ENCODE measurements at places on chromosomes 2 and 18.

DNA sequence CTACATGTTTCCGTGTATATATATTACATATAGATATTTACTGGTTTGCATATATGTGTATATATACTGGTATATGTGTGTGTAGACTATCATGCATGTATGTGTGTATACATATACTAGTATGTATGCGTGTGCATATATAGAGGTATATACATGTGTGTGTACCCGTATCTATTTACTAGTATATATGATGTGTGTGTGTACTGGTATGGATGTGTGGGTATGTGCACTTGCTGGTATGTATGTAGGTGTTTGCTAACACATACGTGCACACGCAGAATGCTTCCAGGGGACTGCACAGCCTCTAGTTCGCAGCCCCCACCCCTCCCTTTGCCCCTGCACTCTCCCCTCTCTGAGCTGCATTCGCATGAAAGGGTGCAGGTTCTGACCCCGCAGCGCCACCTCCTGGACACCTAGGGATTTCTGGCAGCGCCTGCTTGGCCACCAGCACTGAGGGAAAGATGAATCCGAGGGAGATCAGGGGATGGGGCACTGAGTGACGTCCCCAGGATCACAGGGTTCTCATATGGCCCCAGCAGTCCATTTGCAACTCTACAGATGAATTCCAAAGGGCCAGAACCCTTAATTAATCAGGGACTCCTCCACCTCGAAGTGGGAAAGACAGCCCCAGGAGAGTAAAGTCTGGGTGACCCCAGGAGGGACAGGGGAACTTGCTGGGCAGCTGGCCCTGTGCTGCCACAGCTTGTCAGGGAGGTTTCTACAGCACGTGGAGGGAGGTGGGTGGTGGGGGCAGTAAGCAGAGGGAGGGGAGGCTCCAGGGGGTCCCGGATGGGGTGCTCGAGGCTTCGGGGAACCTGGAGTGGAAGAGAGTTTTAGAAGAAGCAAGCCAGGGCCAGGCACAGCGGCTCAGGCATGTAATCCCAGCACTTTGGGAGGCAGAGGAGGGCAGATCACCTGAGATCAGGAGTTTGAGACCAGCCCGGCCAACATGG, 66.8 kb upstream of the ASAP2 start:
- peak; percentile 57 for DNase-seq

DNA sequence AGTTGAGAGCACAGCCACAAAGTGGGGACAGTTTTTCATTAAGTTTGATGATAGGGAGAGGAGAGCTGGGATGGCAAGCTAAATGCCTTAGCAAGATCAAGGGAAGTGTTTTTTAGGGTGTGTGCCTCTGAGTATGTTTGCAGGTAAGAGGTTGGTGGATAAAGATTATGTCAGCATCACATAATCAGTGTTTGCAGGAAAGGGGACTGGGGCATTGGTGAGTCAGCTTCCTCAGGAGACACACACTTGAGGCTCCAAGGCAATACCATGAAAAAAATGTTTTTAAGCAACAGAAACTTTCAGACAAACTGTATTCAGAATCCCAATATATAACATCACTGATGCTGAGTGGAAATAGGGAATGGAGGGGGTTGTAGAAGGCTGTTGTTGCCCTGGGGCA, 25.4 kb upstream of the DTNB start:
- no peak for DNase-seq

DNA sequence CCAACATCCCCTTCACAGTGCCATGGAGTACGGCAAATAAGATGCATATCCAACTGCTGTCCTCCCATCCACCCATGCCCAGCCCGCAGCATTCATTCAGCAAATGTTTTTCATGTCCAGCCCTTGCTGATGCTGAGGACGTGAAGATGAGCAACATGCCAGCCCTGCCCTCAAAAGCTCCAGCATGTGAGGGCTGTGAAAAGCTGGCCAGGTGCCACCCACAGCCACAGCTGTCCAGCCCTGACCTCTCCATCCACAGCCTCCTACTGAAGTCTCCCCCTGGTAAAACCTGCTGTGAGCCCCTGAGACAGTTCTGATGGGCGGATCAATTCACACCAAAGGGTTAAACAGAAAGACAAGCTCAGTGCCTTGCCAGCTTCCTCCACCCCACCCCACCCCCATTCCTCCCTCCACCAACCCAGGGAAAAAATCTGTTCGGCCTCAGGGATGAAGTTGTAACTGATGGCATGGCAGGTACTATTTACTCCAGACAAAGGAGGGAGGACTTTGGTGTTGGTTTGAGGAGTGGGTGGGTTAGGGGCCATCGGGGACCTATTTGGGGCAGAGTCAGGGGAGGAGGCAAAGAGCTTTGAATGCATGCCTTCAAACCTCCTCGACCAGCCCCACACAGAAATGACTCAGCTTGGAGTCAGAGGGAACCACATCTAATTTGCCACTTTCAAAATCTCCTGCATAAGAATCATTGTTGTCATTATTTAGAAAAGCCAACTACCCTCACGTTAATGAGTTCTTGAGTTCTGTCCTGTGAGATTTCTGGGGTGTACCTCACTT, 4.3 kb downstream of the ZBTB7C start:
- DNase-seq, result no peak

DNA sequence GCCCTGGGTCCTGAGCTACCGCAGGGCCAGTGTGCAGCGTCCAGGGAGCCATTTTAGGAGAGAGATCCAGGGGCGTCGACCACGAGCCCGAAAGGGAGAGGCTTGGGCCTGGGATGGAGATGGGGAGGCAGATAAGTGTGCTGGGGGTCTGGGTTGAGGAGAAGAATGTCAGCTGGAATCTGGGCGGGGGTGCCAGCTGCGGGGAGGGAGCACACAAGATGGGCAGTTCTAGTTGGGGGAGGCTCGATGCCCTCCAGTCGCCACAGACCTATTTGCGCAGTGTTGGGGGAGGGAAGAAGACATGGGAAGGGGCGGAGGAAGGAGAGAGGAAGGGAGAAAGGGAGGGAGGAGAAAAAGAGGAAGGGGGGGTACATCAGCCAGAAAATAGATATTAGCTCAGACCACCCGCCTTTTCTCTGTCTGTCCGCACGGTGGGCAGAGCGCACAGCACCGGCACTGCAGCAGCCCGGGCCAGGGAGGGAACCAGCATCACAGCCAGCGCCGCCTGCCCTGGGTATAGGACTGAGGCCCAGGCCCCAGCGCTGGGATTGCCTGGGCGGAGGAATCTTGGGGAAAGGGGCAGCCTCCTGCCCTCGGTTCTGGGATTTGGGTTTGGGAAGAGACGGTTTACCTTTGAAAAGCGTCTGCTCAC, 1.9 kb upstream of the HOXD11 start:
- no peak for DNase-seq

DNA sequence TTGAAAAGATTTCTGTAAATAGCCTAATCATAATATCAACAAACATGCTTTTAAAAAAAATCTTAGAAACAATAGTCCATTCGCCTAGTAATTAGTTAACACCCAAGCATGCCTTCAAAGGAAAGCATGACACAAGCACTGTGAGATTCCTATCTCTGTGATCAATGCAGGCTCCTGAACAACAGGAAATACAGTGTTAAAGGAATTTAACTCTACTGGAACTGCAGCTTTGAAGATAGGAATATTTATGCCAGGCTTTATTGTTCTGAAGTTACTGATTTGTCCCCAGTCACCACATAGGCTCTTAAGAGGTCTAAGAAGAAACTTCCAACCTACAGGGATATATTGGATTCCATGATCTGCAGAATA, 15.4 kb upstream of the FAM124B start:
- DNase-seq, result no peak

- no peak for DNase-seq
These were observed 550 bp upstream of the MALL start for GRCh38 chr2:110116033-110116710.

DNA sequence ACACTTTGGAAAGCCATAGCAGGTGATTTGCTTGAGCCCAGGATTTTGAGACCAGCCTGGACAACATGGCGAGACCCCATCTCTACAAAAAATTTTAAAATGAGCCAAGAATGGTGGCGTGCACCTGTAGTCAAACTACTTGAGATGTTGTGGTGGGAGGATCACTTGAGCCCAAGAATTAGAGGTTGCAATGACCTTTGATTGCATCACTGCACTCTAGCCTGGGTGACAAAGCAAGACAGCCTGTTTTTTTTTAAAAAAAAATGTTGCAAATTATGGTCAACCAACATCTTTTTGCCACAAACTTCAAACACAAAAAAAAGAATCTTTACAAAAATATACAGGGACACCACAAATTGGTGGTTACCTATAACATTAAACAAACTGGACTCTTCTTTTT, 40.3 kb downstream of the MEX3C start:
- DNase-seq, result no peak

GRCh38 chr2:30930716-30931115, 123.5 kb upstream of the CAPN13 start:
- DNase-seq, result no peak

- DNase-seq, result no peak
These were observed 57.3 kb downstream of the ITGB1BP1 start for GRCh38 chr2:9366026-9366425.

- DNase-seq, result no peak
These were observed 791.3 kb upstream of the CHAC2 start for GRCh38 chr2:52976143-52976949.

GRCh38 chr2:45433363-45433762, 177.7 kb downstream of the SRBD1 start:
- no peak for DNase-seq

GRCh38 chr2:16005816-16006536, 65.6 kb downstream of the MYCN start:
- no peak for DNase-seq

GRCh38 chr2:122421775-122422174, 666.3 kb downstream of the TSN start:
- DNase-seq, result no peak

- peak; percentile 23 for DNase-seq
These were observed 111.0 kb downstream of the B3GNT2 start for GRCh38 chr2:62306751-62307468.

DNA sequence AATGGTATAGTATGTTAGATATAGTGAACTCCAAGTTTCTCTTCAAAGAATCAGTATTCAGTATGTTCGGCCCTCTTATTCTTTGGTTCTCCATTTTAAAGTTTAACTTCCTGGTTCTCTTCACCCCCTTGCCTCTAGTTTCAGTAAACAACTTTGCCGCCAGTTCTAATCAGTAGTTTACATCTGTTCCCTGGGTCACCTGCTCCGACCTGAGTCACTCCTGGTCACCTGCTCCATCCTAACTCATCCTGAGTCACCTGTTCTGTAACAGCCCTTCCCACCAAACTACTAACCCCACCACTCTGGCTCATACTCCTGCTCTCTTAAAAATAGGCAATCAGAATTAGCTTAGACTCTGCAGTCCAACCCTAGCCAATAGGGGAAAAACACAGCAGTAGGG, 23.7 kb upstream of the TEX51 start:
- DNase-seq, result no peak

DNA sequence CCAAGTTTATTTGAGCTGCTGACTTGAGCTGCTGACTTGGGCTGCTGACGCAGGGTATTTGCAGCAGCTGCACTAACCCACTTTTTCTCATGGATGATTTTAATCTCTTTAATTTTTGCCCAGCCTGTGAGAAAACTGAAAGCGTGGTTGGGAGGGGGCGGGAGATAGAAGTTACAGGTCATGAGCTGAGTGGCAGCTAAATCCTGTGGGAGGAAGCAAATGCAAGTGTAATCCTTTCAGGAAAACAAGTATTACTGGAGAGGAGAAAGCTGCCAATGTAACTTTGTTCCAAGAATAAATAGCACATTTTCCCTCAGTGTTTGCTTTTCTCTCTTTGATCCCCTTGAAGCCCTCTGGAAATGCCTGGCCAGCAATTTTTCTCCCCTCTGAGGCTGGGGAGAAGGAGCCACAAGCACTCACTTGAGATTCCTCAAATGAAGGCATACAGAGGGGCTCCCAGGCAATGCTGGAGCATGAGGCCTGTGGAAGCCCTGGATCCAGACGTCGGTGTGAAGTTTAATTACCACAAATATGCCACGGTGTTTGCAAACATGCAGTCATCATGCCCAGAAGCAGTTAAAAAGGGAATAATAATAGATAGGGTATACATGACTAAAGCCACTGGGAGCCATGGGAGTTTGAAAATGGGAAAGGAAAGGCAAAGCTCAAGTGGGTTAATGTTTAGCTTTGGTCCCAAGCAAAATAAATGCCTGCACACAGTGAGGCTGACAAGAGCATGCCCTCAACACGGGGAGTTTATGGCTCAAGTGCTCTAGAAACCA, 10.4 kb upstream of the EVA1A start:
- DNase-seq, result no peak

DNA sequence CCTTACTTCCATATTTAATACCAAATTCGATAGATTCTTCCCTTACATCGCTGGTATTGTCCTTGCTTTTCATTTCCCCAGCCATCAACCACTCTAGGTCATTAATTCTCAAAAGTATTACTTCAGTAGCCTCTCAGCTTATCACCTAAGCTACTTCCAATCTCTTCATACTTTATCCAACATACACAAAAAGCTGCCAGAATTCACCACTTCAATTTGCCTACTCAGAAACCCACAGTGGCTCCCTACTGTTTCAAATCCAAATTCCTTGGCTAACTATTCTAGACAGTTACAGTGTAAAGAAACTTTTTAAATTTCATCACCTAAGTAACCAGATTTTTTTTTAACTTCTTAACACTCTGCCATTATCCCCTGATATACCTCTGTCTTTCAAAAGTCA, 4.7 kb downstream of the SLC25A12 start:
- DNase-seq, result no peak

- no peak for DNase-seq
These were observed 165.1 kb downstream of the FMNL2 start for GRCh38 chr2:152499896-152500735.

- DNase-seq, result no peak
These were observed 76.1 kb upstream of the DNMT3A start for GRCh38 chr2:25417715-25418369.

GRCh38 chr18:64809801-64810200, 660.9 kb upstream of the LINC00305 start:
- DNase-seq, result no peak

DNA sequence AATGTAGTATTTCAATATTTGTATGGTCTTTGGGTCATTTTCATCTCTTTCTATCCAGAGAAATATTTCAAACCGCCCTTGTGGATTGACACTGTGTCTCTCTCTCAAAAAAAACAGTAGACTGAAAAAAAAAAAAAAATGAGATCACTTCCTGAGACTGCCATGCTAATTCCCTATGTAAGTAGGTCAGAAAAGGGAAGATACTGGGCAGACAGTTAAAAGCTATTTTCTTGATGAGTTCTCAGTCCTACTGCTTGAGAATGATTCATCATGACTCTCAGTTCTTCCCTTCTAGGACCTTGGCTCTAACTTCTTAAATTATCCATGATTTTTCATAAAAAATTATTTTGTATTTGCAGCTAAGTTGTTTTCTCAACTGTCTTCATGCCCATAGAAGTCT, 672.3 kb upstream of the REG3G start:
- DNase-seq, result no peak

- DNase-seq, result peak; percentile 73
These were observed 433 bp downstream of the ZFP36L2 start for GRCh38 chr2:43225788-43226557.

Measured in stimulated activated CD8-positive, alpha-beta memory T cell treated with anti-CD3 and anti-CD28 coated beads, Interleukin-4, amount 100 ng/mL, for 24 hours (primary cell).